NCI-H1417 treated with DMSO at 0.1 percent for 48 hours (cell line): ENCODE measurements at places on chromosomes 1 and 21.

DNA sequence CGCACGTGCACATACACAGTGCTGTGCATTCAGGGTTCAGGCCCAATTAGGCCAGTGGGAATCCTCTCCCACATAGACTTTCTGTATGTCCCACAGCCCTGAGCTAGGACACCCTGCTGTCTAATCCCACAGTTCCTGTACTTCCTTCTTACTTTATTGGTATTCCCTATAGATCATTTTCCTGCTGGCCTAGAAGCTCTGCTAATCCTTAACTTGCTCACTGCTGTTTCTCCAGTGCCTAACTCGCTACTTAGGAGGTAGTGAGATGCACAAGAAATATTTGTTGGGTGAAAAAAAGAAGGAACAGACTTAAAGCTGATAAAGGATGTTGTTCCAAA lies 34.1 kb upstream of the FHAD1 start:
- no peak for DNase-seq

DNA sequence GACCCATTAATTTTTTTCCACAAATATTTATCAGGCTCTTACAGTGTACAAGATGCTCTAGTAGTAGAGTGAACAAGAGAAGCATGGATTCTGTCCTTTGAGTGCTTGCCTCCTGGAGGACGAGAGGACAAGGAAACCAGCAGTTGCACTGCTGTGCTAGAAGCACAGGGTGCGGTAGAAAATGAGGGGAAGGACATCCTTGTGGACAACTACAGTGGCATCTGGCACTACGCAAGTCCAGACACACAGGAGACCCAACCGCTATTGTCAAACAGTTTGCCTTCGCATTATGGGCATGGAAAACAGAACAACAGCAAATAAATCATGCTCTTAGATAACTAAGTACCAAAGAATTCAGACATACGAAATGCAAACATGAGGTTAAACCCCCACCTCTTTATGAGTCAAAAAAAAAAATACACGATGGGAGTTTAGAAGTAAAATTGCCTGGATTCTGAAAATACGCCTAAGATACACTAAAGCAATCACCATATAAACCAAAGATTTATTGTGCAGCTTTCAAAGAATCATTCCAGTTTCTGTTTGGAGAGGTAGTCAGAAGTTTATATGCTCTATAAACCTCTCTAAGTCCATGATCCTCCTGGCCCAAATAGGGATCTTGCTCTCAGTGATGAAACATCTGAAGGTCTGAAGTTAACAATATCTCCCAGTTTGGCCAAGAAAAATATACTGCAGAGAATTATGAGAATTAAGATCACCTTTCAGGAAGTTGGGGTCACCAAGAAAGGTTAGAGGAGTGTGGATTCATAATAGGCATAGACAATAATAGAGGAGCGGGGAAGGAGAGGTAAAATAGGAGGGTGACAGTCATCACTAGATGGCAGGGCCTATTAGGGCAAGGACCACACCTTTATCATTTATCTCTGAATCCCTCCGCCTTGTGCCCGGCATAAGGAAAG lies 307.8 kb downstream of the NFIA start:
- DNase-seq: no peak

GRCh38 chr1:246350745-246351144 lies 156.3 kb downstream of the SMYD3 start:
- no peak for DNase-seq

- no peak for DNase-seq
Measured at GRCh38 chr1:35454616-35455015, 102.6 kb downstream of the KIAA0319L start.

DNA sequence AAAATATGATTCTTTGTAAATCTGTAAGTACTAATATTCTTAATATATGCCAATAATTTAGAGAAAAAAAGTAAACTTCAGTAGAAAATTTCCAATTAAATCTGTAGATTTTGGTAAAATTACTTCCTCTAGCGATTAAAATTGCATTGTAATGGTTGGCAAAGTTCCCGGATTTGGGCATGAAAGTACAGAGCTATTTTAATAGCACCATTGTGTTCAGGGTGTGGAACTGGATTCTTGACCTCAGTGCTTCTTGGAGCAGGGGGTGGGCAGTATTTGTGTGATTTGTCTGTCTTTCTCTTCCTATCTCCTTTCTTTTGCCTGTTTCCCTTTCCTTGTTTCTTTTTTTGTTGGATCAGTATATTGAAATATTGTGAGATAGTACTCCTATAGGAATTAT lies 72.1 kb downstream of the DNM3 start:
- no peak for DNase-seq

- no peak for DNase-seq
Measured at GRCh38 chr1:23227806-23228205, 10.5 kb upstream of the HTR1D start.

DNA sequence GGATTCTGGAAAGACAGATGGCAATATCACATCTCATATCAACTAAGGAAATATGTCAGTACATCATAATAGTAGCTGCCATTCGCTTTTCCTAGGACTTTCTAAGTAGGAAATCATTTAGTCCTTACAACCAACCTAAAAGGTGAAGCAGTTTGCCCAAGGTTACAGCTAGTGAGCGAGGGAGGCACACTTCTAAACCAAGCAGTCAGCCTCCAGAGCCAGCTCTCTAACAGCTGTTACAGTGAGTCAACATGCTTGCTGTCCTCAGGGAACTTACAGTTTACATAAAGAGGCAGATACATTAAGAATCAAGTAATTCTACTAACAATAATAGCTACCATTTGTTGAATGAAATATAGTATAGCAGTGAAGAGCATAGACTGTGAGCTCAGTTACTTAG lies 57.1 kb downstream of the GIPC2 start:
- no peak for DNase-seq

- no peak for DNase-seq
Measured at GRCh38 chr1:8311068-8311718, 6.7 kb upstream of the SLC45A1 start.

DNA sequence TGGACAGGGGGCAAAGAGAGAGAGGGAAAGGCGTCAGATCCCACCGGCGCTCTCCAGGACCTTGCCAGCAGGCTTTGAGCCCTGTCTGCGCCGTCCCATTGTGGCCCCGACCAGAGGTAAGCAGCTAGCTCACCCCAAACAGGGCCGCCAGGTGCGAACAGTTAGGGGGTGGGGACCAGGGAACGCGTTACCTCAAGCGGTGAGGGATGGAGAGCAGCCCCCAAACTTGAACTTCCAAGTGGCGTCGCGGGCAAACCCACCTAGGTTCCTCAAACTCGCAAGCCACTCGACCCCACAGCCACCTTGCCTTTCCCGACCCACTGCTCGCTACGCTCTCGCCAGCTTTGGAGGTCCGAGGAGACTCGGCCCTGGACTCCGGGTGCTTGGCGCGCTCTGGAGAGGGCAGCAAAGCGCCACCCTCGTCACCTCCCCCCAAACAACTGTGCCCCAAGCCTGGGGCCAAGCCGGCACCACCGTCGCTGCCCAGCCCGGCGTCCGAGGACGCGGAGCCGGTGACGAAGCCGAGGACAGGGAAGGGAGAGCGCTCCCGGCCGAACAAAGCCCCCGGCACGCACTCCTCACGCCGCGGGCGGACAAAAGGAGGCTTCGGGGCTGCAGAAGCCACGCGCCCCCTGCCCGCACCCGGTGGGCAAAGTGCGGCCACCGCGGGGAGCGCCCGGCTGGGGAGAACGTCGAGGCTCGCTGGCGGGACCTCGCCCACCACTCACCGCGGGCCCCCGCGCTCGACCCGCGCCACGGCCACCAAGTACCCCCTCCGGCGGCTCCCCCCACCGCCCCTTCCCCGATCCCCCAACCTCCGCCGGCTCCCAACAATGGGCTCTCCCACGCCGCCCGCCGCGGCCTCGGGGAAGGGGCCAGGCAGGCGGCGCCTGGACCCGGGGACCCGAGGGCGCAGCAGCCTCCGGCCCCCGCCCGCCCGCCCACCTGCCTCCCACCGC lies 976 bp downstream of the SSBP3 start:
- DNase-seq: no peak

DNA sequence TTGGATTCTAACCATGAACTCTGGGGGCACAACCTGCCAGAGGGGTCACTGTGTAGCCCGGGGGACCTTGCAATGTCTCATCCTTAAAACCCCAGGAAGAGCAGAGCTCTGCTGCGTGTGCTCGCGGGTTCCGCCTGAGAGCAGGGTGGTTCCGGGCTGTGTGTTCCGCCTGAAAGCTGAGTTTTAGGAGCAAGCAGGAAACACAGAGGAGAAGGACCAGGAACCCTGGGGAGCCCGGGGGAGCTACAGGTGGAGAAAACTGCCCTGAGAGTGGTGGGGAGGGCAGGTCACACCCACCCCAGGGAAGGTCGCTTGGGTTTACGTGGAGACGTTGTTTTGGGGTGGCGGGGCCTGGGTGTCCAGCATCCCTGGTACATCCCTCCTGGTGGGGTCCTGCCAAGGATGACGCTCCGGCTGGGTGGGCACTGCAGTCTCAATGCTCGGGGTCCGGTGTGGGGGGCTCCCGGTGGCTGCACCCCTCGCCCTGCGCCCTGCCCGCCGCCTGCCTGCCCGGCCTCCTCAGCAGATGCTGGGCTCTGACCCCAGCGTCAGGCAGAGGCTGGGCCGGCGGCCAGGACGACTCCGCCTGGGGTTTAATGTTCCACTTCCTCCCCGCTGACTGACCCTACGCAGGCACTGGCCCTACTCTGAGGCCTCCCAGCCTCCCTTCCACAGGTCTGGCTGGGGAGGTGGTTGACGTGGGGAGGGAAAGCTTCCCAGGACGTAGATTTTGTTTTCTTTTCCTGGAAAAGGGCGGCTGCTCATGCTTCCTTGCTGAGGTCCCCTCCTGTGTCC lies 17.3 kb upstream of the C1orf159 start:
- DNase-seq: no peak
